NCI-H1694 (cell line): ENCODE measurements at places on chromosomes 7 and 10.

GRCh38 chr10:125159932-125160855 lies at the start of gene CTBP2:
CTBP2 (minus strand) TSS chr10:125160563.
- no peak for DNase-seq

GRCh38 chr7:111568419-111568818 lies 6.1 kb upstream of the IMMP2L start:
- DNase-seq: no peak

DNA sequence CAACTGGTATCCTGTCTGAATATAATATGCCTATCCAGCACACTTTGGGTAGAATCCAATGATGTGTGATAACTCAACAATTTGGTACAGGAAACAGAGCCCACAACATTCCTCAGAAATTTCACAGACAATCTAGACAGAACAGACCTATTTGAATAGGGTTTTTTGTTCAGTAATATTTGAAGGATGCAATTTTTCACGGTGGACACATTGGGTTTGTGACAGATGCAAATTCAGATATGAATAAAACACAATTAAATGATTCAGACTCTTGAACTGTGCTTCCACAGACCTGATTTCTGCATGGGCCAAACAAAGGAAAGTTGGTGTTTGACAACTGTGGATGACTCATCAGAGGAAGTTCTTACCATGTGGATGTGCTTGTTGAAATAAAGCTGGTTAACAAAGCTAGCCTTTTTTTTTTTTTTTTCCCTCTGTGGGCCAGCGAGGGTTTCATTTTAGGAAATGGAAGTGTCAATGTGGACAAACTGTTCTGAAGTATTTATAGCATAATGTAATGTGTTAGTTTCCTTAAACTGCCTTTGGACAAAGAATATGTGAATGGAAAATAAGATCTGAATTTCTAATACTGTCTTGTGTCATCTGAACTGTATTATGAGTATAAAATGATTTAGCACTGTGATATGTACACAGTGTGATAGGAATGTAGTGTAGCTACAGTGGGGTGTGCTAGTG lies 43.2 kb upstream of the FAM133B start:
- DNase-seq: no peak

- no peak for DNase-seq
These were observed 43.1 kb downstream of the EGFR start for GRCh38 chr7:55061726-55062499.

- peak; percentile 55 for DNase-seq
These were observed 7.1 kb downstream of the GRM8 start for GRCh38 chr7:127245607-127246006.

GRCh38 chr7:133873631-133874030 lies 253.5 kb upstream of the LRGUK start:
- no peak for DNase-seq

DNA sequence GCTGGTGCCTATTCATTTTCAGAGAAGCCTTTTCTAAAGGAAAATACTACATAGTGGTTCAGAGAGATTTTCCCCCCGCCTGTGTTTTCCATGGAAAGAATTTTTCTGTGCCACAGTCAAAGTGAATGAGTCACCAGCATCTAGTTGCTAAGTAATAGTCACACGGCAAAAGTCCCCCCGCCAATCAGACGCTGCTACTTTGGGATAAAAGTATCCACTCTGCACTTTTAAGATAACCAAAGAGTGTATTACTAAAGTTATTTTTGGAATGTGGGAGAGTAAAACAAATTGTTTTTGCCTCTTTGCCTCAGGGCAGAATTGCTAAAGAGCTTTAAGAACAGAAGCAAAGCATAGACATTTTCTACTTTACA lies 23.5 kb downstream of the ABLIM1 start:
- DNase-seq: no peak

DNA sequence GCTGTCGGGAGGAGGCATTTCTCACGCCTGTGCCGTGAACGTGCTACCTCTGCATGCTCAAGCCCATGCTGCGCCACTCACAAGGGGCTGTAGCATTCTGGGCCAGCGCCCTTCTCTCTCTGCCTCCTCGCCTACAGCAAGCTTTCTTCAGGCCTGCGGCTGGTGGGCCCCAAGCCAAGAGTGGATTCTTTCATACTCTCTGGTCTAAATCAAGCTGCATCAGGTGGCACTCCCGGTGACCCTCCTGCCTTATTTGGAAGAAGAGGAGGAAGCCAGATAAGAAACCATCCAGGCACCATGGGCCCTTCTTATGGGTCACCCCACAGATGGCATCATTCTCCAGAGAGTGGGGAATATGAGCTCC lies 86.7 kb upstream of the DUSP5 start:
- DNase-seq: no peak

GRCh38 chr10:43865265-43866135 lies 216.8 kb upstream of the ZNF32 start:
- no peak for DNase-seq

DNA sequence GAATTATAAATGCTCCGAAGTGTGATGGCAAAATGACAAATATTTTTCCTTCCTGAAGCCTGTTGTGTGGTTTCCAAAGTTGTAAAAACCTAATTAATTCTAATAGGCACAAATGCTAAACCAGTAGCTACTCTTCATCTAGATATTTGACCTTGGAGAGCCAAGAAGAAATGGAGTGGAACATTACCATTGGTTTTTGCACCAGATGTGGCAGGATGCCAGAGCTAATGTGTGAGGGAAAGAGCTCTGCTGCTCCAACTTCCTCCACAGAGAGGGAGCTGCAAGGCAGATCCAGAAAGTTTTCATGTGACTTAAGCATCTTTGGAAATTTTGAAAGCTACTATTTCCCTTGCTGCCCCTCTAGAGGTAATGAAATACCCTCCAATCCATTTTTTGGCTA lies 65.1 kb upstream of the HPS1 start:
- no peak for DNase-seq

DNA sequence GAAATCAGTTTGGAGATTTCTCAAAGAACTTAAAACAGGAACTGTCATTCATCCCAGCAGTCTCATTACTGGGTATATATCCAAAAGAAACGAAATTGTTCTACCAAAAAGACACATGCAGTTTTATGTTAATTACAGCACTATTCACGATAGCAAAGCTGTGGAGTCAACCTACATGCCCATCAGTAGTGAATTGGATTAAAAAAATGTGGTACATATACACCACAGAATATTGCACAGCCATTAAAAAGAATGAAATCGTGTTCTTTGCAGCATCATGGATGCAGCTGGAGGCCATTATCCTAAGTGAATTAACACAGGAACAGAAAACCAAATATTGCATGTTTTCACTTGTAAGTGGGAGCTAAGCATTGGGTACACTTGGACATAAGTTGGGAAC lies 158.9 kb downstream of the CDK14 start:
- no peak for DNase-seq

DNA sequence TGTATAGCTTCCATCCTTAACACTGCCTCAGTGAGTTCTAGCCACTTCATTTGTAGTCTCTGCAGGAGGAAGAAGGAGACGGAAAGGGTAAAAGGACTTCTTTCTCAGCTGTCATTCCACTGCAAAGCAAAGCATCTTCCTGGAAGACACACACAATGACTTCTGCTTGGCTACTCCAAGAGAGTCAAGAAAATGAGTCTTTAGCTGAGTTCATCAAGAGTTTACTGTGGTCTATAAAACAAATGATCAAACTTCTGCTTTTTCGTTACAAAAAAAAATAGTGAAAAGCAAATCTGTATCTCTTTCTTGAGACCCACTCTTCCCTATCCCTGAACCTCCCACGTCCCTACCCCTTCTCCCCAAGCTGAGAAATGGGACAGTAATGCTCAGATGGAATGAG lies 205.0 kb upstream of the AHR start:
- no peak for DNase-seq

GRCh38 chr10:43318976-43319960 lies 52.2 kb upstream of the FXYD4 start:
- no peak for DNase-seq

DNA sequence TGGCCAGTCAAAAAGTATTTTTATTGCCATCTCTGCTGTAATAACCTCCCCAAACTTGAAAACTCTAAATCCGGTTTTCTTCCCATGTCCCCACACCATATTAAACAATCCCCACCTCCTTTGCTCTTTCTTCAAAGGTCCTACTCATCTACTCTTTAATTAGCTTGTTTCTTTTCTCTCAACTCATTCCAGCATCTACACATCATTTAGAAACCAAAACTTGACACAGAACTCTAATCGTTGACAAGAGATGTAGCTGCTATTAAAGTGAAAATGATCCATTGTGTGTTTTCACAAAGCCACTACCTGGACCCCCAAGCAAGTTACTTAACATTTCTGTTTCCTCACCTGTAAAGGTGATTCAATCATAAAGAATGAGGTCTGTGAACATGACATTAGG lies 436.3 kb upstream of the NPVF start:
- DNase-seq: no peak

DNA sequence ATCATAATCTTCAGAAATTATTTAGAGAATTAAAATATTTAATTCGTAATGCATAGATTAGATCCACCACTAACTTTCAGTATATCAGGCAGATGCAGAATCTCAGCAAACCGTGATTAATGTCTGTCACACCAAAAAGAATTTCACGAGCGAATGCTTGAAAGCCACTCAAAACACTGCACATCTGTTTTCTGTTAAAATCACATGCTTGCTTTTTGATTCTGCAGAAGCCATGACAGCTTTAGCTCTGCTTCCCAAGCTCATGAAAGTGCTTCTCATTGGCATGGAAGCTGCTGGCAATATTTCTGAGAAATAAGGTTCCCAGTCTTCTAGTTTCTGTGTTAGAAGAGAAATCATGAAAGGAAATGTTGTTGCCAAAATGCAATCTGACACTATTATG lies 837.8 kb upstream of the LRRN3 start:
- peak; percentile 44 for DNase-seq

DNA sequence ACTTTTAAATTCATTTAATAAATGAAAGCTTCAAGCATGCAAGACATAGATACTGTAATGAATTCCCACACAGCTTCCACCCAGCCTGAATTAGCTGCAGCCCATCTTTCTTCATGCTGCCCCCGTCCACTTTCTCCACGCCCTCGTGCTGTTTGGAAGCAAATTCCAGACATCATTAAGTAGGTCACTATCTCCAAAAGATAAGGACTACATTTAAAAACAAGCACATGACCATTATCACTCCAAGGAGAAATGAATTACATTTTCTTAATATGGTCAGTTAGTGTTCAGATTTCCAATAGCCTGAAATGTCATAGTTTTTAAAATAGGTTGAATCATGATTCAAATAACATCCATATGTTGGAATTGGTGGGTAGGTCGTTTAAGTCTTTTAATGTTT lies 24.3 kb downstream of the LMTK2 start:
- DNase-seq: no peak

DNA sequence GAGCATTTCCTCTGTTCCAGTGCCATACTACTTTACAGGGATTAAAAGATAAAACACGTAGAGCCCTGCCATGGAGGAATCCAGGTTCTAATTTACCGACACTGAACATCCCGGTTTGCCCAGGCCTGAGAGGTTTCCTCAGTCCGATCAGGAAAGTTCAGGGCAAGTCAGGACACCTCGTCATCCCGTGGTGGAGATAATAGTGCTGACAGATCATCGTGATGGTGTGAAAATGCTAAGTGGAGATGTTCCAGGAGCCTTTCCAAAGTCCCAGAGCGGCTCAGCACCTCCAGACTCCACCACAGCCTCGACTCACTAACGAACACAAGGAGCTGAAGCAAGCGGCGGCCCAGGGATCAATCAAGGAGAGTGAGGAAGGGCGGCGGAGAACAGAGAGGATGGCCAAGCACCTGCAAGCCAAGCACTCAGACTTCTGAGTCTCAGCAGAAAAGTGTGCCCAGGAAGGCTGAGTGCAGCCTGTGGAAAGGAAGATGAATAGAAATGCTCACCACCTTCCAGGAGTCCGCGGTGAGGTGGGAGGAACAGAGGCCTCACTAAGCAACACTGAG lies 103.7 kb upstream of the VWC2 start:
- DNase-seq: no peak
